ENCODE measurements at places on chromosomes 1 and 21. TPM values are rescaled to one million over a fixed set of nuclear protein-coding genes. Genes with fewer than 3 reads are reported as not detected.

Gene DCST1
- not detected for polyA plus RNA-seq

Gene AMIGO1
- polyA plus RNA-seq: 4.9 TPM

GRCh38 chr1:41578712-41579335, 94.3 kb upstream of the EDN2 start:
- DNase-seq: no peak

GRCh38 chr21:31720330-31720729, 11.6 kb downstream of the SCAF4 start:
- DNase-seq: no peak

DNA sequence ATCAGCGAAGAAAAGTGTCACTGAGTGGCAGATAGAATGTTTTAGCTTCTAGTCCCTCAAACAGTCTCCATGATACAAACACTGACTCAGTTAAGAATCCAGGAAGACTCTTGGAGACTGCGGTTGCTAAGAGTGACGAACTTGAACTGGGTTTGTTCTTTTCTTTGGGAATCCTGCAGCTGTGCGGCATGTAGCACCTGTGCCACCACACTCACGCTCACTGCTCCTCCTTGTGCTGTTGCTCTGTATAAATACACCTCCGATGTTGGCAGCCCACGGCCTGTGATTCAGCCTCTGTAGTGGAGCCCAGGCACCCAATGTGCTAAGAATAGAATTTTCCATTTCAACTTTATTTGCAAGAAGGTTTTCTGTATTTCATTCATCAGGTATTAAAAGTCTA, 5.5 kb upstream of the PPIE start:
- DNase-seq: peak; percentile 75

GRCh38 chr1:93716163-93716562, 34.5 kb upstream of the BCAR3 start:
- DNase-seq: no peak

Data from pancreas (tissue), 10 donors.